ENCODE measurements at places on chromosomes 3 and 15.

DNA sequence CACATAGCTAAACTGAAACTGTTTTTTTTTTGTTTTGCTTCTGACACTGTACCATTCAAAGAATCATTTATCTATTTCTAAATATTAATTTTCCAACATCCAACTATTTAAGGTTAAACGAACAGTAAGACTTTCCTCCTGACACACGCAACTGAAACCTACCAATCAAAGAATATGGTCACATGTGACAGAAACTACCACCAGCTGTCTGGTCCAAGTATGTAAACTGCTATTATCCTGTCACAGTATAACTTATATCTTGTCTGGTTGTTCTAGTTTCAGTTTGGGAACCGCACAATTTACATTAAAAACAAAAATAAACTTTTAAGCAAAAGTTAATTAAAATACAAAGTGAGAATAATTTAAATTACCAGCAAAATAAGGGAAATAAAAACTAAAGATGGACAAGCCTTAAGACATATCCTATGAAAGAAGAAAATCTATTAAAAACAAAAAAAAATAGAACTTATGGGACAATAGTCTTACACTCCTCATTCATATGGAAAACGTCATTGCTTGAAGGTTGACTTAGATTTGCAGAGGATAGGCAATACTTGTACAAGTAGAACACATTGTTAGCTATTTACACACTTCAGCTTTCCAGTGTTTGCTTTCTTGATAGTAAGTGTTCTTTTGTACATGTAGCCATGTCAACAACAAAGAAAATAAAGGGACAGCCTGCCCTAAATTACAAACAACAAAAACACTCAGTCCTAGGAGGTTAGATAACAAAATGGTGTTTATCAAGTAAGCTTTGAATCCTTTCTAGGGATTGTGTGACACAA, 26.8 kb upstream of the CHRM5 start:
- DNase-seq: no peak

- peak; percentile 29 for DNase-seq
Observed at GRCh38 chr3:152121270-152121636, 147.5 kb upstream of the MBNL1 start.

GRCh38 chr3:108106031-108106430, 15.2 kb upstream of the CD47 start:
- no peak for DNase-seq

DNA sequence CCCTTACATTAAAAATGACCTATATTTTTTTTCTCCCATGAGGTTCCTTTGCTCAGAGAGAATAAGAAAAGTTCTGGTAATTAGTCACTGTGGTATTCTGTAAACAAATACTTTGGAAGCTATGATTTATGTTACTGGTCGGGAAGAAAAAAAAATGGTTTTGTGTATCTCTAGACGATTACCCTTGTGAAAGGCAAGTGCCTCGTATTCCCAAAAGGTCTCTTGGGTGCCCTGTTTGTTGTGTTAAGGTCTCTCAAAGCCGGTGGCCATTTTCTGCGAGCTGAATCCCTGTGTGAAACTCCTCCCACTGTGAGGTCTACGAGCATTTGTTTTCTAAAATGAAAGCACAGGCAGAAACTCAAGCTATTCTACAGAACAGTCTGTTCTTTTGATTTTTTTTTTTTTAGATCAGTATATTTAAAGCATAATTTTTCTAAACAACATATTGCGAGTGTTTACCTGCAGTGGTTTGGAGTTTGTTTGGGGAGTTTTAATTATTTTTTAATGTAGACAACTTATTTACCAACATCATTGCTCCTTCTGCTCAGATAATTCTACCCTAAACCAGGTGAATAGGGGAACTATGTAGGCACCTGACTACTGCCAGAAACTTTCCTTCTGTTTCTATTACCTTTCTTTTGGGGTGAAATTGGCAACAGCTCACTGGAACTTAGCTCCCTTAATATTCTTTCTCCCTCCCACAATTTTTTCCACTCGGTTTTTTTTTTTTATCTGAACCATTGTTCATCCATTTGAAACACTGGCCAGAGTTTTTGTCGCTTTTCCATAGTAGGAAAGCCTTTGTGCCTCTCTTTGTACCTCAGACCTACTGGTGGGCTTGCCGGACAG, 44.0 kb downstream of the ZBTB38 start:
- no peak for DNase-seq

- no peak for DNase-seq
Observed at GRCh38 chr15:68654786-68655560, 76.2 kb downstream of the CORO2B start.

GRCh38 chr3:39261726-39262125, 18.1 kb downstream of the CX3CR1 start:
- DNase-seq: no peak

DNA sequence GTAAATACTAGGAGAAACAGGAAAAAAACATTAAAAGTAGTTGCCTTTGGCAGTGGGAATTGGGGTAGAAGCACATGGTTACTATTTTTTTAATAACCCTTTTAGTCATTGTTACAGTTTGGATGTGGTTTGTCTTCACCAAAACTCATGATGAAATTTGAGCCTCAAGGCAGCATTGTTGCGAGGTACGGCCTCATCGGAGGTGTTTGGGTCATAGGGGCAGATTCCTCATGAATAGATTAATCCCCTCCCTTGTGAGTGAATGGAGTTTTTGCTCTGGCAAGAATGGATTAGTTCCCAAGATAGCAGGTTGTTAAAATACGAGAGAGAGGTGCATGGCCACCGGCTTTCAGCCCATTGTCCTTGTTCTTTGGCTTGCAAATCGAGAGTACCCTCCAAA, 92.6 kb downstream of the LEKR1 start:
- peak; percentile 17 for DNase-seq

GRCh38 chr3:38585791-38586420, 63.6 kb downstream of the SCN5A start:
- DNase-seq: no peak

DNA sequence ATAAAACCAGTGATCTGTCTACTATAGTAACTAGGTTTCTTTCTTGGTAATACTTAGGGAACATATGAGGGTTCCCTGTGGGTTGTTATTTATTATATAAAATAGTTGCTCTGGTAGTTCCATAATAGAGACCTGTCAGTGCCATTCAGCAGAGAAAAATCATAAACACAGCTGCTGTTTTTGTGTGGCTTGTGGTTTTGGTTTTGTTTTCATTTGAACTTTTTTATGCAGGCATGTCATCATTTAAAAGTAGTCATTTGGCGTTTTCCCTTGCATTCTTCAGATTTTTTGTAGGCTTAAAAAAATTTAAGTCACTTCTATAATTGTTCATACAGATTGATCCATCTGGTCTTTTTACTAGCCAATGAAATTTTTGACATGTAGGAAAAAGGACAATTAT, 47.9 kb downstream of the PIK3CA start:
- no peak for DNase-seq

DNA sequence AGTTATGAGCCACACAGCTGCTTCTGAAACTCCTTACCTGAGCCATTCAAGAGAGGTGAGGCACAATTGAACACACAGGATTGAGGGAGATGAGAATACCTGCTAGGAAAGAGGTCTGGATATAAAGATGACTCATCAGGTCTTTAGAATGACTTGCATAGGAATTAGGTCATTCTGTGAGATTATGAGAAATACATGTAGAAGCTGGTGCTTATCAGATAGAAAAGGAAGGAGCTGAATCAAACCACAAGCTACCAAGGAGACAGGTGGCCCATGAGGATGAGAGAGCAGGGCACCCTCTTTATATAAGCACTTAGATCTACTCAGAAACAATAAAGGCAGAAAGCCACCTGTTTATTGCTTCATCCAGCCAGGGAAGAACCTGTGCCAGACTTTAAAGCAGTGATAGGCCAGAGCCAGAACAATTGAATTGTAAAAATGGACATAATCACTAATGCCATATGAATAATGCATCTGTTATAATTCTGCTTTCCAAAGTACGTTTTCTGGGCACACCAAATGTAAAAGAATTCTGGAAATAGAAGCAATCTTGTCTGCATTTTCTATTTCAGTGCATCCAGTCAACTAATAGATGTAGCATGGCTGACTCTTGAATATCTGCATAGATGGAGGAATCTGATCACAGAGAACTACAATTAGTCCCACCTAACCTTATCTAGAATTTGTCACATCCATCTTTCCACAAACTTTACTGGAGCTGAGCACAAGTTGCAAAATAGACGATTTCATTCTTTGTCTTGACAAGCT, 74.9 kb downstream of the PIK3R4 start:
- no peak for DNase-seq

DNA sequence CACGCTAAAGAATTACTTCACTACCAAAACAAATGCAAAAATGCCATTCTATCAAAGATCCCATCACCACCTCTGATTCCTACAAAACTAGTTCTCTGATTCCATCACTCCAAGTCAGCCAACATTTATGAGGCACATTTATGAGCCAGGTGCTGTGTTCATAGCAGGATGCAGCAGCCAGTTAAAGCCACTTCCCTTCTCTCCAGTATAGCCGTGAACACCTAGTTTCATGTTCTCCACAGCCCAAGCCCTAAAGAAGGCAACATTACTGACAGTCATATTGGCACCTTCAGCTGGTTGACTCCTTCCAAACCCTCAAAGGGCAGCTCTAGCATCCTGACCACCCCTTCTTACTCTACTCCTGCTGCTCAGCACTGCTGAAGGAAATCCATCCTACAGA, 36.4 kb downstream of the RYK start:
- DNase-seq: no peak

- no peak for DNase-seq
Observed at GRCh38 chr3:188798556-188799145, 373.1 kb upstream of the TPRG1 start.

DNA sequence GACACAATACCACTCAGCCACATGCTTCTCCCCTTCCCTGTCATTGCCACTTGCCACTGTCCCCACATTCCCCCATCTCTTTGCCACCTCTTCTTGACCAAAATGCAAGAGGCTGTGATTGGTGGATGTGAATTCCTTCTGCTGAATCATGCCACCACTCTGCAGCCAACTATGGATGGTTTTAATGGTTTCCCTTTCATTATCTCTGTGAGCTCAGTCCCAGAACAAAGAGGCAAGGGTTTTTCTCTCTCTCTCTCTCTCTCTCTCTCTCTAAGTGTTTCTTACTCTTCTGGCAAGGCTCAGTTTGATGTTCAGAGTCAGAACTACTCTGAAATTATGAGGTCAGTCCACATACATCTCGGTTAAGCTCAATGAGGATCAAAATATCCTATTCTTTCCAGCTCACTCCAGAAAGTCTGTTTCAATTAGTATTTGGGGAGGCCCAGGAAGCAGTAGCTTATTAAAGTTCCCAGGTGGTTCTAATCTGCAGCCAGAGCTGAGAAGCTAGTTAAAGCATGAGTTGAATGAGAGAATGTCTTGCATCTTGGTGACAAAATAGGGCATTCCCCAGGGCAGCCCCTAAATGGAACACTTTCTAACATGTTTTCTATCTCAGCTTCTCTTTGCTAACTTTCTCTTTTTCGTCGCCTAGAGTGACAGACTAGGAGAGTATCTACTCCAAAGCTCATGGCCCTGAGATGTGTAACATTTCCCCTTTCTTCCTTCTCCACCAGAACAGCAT, 8.5 kb upstream of the ILDR1 start:
- peak; percentile 3 for DNase-seq

DNA sequence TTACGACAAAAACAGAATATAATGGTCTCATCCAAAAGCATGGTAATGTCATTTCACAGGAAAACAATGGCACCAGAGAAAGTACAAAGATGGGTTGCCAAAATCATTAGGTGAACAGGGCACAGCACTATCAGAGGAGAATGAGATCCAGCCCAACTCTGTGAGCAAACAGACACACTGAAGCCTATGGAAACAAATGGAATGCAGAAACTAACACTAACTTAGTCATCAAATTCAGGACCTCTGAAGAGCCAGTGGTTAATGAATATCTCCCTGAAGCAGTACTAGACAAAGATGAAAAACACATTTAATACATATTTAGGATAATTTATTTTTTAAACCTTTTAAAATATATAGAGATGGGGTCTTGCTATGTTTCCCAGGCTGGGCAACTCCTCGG, 14.6 kb upstream of the RPS17 start:
- DNase-seq: no peak

GRCh38 chr3:83122774-83123350, 1361.4 kb upstream of the GBE1 start:
- DNase-seq: no peak

GRCh38 chr3:30347679-30348216, 258.7 kb upstream of the TGFBR2 start:
- peak; percentile 71 for DNase-seq

DNA sequence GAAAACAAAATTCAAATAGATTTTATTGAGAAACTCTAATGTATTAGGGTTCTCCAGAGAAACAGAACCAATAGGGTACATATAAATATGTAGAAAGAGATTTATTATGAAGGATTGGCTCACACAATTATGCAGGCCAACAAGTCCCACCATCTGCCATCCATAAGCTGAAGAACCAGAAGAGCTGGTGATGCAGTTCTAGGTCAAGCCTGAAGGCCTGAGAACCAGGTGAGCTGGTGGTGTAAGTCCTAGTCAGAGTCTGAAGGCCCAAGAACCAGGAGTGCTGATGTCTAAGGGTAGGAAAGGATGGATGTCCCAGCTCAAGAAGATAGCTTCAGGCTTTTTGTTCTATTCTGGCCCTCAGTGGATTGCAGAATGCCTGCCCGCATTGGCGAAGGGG, 2.6 kb upstream of the NFKBIZ start:
- no peak for DNase-seq

DNA sequence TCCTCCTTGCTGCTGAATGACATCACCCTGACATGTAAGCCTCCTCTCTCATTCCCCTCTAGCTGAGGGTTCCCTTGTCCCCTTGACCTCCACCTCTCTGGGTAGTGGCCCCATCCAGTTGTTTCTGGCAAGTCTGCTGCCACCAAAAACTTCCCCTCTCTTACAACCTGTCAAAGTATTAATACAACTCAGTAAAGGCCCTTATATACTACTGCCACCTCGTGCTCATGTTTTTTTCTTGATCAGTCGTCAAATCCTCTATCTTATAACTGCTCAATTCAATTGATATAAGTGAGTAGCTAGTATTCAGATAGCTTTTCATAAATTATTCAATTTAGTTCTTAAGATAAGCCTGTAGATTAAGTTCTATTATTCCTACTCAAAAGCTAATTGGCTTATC, 249.6 kb downstream of the MBNL1 start:
- DNase-seq: no peak

DNA sequence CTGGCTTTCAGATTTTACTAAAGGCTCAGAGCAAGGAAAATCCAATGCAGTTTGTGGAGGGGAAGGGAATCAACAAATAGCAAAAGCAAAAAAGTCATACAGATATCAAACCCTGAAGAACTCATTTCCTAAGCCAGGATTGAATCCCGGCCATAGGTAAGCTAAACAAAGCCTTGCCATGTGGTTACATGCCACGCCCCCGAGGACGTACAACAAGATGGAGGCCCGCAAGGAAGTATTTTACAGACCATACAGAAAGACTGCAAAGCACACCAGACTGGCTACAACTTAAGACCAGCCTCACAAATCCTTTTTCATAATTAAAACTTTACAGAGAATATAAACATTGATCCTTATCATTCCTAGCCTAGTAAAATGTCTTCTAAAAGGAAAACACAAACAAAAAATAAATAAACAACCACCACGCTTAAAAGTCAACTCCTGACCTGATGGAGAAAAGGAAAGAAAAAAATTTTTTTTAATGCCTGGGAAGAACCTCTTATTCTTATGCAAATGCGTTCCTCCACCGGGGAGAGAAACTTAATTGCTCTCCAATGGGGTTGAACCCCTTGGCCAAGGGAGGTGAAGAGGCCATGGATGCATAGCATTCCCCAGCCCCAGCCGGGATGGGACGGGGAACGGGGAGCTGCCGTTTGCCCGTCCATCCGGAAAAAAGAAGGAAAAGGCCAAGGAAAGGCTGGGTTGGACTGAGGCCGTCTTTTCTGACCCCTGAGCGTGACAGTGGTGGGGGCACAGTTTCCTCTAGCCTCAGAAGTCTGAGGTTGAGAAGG, 39.3 kb downstream of the IL1RAP start:
- no peak for DNase-seq

GRCh38 chr3:98109807-98110549, 20.5 kb upstream of the OR5H1 start:
- no peak for DNase-seq

Data from HFF-Myc (cell line).